Activated CD4-positive, alpha-beta memory T cell treated with anti-CD3 and anti-CD28 coated beads, Interleukin-2, amount 10 ng/mL, durations not matched to agents 7 days and 5 days (primary cell): ENCODE measurements at places on chromosomes 5 and 9. TPM values are rescaled to one million over a fixed set of nuclear protein-coding genes. Genes with fewer than 3 reads are reported as not detected.

The PGM5 gene
- not detected for total RNA-seq

The HTR4 gene
- not detected for total RNA-seq

The PRDM9 gene
- total RNA-seq: not detected

The CDH10 gene
- total RNA-seq: not detected

The LHX3 gene
- 0.08 TPM for total RNA-seq

The NIPAL4 gene
- 0.05 TPM for total RNA-seq

The ACOT12 gene
- not detected for total RNA-seq

The CDH9 gene
- total RNA-seq: not detected

The TMEM215 gene
- total RNA-seq: not detected
